Aorta (tissue), 5 donors: ENCODE measurements at places on chromosomes 4 and X.

DNA sequence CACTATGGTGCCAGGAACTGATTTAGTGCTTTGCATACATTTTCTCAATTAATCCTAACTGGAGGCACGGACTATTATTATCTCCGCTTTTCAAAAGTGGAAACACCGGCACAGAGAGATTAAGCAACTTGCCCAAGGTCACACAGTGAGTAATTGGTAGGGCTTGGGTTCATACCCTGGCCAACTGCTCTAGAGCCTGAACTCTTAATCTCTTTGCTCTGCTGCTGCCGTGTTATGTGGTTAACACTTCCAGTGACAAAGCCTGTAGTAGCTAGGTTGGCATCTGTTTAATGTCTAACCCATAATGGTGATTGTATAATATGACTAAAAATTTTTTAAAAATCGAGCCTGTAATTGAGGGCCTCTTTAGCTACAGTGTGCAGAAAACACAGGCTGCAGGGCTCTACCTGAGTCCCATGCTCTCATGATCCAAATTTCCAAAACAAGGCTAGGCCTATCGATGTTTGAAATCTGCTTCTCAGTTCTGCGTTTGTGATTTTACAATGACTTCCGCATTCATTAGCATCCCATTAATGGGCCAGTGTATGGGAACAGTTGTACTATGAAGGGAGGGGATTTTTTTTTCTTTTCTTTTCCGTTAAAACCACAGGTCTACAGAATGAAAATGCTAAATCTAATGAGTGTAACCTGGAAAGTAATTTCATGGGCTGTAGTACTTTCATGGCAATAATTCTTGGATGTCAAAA, 219.3 kb upstream of the JADE1 start:
- DNase-seq = no peak

GRCh38 chr4:125323654-125324053, 8.9 kb downstream of the FAT4 start:
- DNase-seq = no peak

DNA sequence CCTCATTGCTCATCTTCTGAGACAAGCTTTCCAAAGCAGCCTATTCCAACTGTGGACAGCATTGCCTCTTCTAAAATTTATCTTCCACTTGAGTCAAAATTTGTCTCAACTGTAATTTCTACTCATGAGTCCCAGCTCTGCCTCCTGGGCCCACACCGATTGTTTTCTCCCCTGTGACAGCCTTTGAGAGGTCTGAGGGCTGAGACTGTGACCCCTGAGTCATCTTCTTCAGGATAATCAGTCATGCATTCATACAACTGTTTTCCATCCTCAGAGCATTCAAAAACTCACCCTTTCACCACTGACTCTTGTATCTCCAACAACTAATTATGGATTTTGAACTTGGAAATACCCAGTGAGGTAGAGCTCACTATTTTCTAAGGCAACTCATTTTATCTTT, 228.1 kb downstream of the EDA2R start:
- DNase-seq = no peak

- DNase-seq = no peak
Observed at GRCh38 chrX:53474707-53475106, 40.5 kb upstream of the HSD17B10 start.

DNA sequence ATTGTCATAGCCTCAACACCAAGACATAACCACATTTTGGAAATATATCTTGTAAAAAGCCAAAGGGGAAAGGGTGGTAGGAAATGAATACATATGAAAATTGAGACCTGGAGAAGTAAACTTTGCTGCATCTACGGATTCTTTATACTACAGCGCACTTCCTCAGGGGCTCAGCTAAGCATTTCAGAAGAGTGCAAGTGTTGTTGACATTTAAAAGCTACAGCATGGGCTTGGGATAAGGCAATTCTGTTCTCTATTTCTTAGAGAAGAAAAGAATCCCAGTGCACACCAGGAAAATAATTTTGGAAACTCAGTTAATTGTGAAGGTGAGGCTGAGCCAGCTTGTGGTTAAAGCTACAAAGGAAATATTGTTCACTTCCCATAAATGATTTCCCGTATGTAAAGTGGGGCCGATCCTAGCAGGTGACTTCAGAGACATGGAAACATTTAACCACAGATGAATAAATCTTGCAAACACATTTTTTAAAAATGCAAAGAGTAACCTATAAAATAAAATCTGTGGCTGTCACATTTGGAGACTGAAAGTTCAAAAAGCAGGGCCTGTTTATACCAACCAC, 12.6 kb upstream of the GBA3 start:
- DNase-seq = no peak

GRCh38 chr4:140344621-140345020, 28.8 kb upstream of the SCOC start:
- DNase-seq = no peak

DNA sequence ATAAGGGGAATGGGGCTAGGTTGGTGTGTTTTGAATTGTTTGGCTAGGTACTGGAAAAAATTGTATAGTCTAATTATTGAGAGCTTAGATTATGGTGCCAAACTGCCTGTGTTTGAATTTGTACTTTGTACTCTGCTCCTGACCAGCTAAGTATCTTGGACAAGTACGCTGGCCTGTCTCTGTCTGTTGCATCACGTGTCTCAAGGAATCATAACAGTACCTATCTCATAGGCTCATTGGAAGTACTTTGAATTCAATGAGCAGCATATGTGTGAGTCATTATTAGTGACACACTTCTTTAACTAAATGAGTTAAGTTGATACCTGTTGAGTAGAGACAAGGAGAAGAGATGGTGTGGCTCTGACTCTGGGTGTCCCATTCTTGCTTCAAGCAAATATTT, 69.5 kb upstream of the MND1 start:
- no peak for DNase-seq

- no peak for DNase-seq
Observed at GRCh38 chr4:180152831-180153230, 2090.4 kb upstream of the TENM3 start.

GRCh38 chrX:1657367-1658070, 42.7 kb downstream of the ASMT start:
- DNase-seq = peak; percentile 25

GRCh38 chrX:7620560-7620959, 222.4 kb upstream of the VCX start:
- no peak for DNase-seq

DNA sequence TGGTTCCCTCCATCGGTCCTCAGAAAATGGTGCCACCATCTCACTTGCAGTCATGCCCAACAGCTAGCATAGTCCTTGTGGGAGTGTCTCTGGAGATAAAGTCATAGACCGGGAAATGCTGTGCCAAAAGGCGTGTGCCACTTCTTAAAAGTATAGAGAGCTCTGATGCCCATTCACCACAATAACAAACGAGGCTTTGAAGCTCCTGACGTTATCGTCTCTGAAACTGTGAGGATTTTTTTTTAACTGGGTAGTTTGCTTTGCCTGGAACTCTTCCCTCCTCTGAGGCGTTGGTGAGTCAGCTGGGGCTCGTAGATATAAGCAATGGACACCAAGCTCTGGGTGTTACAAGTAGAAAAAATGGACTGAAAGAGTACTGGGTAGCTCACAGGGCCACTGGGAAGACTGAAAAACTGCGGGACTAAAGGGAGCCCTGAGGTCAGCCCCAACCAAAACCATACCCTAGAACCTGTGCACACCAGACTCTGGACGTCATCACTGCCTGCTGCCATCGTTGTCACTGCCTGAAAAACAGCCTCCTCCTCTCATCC, 89.4 kb upstream of the TRIM2 start:
- DNase-seq = peak; percentile 59

- no peak for DNase-seq
Observed at GRCh38 chrX:45261005-45261404, 60.3 kb upstream of the DIPK2B start.

- no peak for DNase-seq
Observed at GRCh38 chrX:124836786-124837185, 482.9 kb upstream of the TEX13C start.

- DNase-seq = peak; percentile 68
Observed at GRCh38 chr4:113979148-113979904, at the start of gene ARSJ. Gene ARSJ (minus strand): TSS chr4:113979647. CDS start chr4:113978834, 813 bp downstream.

- DNase-seq = no peak
Observed at GRCh38 chr4:152616804-152617203, 63.0 kb downstream of the TMEM154 start.

DNA sequence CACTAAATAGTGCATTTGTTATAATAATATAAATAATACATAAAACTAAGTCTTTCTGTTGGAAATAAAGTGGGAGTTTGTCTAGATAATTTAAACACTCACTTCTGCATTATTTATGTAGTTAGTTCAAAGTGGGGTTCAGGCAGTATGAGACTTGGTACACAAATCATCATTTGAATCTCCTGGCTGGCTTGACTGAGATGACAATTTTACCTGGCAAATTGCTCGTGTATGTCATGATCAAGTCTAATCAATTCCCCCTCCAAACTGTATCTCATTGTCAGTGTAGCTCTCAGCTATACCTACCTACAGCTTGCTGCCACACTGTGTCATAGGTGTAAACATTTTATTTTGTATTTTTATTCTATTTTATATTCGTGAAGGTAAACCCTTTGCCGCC, 563.4 kb upstream of the TENM3 start:
- no peak for DNase-seq

DNA sequence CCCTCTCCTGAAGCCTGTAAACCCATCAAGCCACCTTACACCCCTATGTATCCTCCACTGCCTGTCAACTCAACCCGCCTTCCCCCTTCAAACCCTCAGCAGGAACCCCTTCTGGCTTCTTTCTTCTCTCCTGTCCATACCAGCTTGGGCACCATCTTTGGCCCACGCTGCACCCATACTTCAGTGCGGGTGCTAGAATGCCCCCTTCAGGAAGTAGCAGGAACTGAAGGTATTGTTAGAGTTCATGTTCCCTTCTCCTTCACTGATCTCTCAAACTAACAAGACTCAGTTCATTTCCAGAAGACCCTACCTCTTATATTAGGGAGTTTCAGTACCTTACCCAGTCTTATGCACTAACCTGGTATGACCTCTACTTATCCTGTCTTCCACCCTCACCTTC, 1.5 kb upstream of the UGT2B17 start:
- no peak for DNase-seq

- no peak for DNase-seq
Observed at GRCh38 chr4:54593795-54594322, 63.9 kb upstream of the KIT start.

- no peak for DNase-seq
Observed at GRCh38 chrX:71547339-71547738, 14.4 kb downstream of the OGT start.
